Cerebellum (tissue), 4 donors: ENCODE measurements at places on chromosomes 1 and 21.
A peak's percentile ranks its signal among the peaks of the same experiment; 100 is the strongest.

GRCh38 chr1:94061513-94062443 is 59.2 kb downstream of the ABCA4 start:
- DNase-seq, result peak; percentile 86

GRCh38 chr1:106584676-106585075 is 471.8 kb upstream of the PRMT6 start:
- DNase-seq, result no peak

GRCh38 chr1:81209461-81209860 is 591.3 kb upstream of the ADGRL2 start:
- DNase-seq, result no peak

GRCh38 chr1:204072931-204073836 is at the start of gene SOX13:
Gene SOX13 (plus strand): TSS chr1:204073115. CDS start chr1:204112916, 39,801 bp downstream.
- DNase-seq, result peak; percentile 74

DNA sequence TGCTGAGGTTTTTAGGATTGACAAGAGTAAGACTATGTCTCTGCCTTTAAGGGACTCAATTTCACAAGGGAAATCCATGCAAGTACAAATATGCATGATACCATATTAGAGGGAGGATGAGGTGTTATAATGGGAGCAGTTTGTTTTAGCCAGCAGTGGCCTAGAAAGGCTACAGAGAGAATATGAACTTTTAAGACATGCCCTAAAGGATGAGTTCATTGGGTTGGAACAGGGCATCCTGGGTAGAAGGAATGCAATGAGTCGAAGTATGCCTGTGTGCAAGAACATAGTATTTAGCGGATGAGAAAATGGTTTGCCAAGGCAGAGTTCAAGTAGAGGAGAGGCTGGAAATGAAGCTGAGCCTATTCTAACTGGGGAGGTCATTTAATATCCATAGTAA is 32.6 kb upstream of the LEPR start:
- DNase-seq, result no peak

- no peak for DNase-seq
Observed at GRCh38 chr21:16145052-16145451, 415.3 kb downstream of the USP25 start.

- no peak for DNase-seq
Observed at GRCh38 chr1:26287811-26288210, 7.9 kb downstream of the SH3BGRL3 start.

DNA sequence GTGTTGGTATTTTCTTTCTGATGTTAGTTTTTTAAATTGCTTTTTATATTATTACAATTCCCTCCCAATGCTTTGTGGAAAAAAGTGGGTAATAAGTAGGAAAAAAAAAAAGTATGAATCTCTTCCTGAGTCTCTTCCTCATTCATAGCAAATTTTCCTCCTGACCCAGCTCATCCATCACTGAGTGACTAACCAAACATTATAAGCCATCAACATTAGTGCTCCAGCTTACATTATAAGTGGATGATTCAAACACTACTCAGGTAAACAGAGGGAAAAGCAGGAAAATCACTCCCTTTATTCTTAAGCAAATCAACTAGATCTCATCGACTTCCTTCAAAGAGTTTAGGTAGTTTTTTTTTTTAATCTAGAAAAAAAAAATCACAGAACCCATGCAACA is 15.4 kb upstream of the SAMD13 start:
- DNase-seq, result no peak
